ENCODE measurements at places on chromosomes 13 and 19.

DNA sequence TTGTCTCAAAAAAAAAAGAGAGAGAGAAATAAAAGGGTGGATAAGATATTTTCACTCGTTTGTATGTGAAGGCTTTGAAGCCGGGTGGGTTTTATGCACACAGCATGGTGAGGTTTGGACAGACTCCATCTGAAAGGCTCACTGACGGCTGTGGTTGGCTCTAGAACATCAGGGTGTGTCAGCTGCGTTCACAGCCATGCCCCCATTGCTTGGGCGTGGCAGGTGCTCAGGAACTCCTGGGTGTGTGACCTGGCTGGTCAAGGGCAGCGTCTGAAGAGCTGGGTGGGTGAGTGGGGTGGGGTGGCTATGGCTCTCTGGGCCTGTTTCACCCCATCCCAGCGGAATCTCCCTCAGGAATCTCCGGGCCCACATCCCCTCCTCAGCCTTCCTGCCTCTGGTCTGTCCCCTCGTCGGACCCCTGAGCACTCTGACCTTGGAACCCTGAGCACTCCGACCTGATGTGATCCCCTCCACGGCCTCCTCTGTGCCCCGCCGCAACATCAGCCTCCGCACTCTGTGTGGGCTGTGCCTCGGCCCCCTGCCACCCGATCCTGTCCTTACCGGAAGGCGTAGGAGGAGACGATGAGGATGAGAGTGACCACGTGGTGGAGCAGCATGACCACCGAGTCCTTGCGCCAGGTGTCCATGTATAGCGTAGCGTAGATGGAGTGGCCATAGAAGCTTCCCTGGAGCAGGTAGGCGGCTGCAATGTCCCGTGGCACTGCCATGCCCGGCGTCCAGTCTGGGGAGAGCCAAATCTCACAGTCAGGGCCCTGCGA, 12.2 kb downstream of the CERS1 start:
- DNase-seq, result no peak

DNA sequence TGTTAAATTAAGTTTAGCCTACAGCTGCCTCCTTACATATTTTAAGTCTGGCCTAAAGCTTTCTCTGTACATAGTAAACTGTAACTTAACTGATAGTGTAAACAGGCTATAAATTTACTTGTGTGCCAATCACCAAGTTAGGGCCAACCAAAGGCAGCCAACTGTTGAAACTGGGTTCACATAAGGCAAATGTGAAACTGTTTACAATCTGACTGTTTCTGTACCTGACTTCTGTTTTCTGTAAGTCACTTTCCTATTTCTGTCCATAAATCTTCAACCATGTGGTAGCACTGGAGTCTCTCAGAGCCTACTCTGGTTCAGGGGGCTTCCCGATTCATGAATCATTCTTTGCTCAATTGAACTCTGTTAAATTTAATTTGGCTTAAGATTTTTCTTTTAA, 103.1 kb downstream of the RAP2A start:
- no peak for DNase-seq

GRCh38 chr13:27967203-27967735, 1.8 kb downstream of the CDX2 start:
- no peak for DNase-seq

- no peak for DNase-seq
Measured at GRCh38 chr19:39205449-39205764, 1.3 kb upstream of the SYCN start.

DNA sequence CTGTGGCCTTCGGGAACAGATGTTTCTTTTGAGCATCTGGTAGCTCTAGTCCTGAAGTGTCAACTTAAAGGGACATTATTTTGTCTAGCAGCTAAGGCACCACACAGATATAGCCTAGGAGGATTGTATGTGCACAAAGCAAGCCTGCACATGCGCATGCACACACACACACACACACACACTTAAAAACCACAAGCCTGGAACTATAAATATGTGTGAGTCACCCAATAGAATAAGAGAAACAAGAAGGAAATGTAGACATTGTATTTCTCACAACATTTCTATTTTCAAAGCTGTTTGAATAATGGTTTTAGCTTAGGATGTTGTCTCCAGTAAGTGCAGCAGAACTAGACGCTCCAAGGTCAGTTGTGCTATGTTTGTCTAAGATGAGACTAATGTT, 516.5 kb downstream of the SUCLA2 start:
- no peak for DNase-seq

DNA sequence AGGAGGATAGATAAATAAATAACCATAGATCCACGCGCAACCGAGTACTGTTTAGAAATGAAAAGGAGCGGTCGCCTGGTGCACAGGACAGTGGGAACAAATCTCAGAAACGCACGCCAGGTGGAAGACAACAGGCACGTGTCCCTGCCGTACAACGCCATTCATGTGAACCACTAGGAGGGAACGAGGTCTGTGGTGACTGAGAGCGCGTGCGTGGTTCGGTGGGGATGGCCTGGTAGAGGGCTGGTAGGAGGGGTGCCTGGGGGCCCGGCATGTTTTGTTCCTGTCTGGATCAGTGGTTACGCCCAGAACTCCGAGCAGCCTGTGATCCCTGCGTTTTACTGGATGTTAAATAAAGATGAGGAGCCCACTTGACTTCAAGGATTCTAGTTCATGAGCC, 111.9 kb downstream of the KDM4B start:
- no peak for DNase-seq

DNA sequence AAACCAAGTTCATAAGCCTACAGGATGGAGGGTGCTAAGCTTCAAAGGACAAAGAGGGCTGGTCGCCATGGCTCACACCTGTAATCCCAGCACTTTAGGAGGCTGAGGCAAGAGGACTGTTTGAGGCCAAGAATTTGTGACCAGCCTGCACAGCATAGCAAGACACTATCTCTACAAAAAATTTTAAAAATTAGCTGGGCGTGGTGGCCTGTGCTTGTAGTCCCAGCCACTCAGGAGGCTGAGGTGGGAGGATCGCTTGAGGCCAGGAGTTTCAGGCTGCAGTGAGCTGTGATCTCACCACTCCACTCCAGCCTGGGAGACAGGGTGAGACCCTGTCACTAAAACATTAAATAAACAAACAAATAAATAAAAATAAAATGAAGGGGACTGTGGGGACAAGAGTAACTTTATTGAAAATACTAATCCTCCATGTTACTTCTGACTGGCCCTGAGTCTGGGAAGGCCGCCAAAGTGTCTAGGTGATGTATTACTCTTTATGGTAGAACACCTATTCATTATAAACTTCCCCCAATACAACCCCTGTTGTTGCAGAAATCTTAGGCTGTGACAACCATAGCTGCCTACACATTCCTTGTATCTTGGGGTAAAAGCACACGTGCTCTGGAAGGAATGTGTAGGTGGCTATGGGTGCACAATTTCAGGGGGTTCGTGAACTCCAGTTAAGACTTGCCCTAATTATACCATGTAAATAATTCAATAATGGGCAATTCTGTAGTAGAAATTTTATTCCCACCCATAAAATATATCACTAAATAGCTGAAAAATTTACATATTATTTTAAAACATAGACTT, 14.6 kb upstream of the URAD start:
- DNase-seq, result no peak
